ENCODE measurements at places on chromosomes 5 and 9.

GRCh38 chr5:56158331-56158960 lies 74.7 kb downstream of the ANKRD55 start:
- DNase-seq, result no peak

GRCh38 chr5:96692441-96692840 lies 30.3 kb downstream of the CAST start:
- DNase-seq, result no peak

DNA sequence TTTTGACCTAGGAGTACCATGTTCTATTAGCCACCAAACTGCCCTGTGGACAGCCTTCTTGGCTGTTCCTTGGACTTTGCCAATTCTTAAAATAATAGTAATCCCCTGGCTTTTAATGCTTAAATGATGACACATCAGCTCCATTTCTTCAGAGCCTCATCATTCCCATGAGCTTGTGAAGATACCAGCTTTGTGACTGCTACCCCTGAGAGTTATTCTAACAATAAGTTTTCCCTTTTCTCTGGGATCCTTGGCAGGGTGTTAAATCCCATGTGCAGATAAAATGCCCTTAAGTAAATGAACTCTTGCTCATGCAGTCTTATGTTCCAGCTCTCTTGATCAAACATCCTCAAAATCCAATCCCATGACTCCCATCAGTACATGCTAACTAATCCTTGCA lies 415.3 kb downstream of the CETN3 start:
- DNase-seq, result no peak

GRCh38 chr5:149416987-149417710 lies 38.1 kb upstream of the IL17B start:
- DNase-seq, result no peak

DNA sequence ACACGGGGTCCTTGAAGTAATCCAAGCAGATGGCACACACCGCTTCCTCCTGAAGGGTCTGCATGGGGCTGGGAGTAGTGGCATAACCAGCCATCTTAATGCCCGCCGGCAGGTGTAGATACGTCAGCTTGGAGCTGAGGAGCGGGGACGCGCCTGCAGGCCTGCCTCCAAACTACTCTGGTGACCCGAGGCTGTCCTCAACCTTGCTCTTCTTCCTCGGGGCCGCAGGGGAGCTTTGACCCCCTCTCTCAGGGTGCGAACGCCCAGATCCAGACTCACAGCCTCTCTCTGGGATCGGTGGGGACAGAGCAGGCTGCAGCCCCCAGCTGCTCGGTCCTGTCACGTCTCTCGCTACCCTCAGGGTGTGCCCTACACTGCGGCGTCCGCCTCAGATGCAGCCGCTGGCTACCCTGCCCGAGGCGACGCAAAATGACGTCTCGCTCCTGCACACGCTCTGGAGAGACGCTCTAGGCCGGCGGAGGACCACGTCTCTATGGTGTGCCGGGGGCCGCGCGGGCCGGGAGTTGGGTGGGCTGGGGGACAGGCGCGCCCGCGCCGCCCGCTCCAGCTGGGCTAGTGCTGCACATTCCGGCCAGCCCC lies at the start of gene TRIM52:
Gene TRIM52 (minus strand): TSS at position 424 of the 600 bp plus-strand sequence. CDS start 330 bp downstream, at position 94.
- DNase-seq, result peak; percentile 79

GRCh38 chr9:17609312-17610005 lies 30.6 kb downstream of the SH3GL2 start:
- no peak for DNase-seq

GRCh38 chr5:8522646-8523045 lies 653.7 kb downstream of the MTRR start:
- DNase-seq, result no peak

- DNase-seq, result no peak
Measured at GRCh38 chr5:90932052-90932699, 373.6 kb downstream of the ADGRV1 start.

DNA sequence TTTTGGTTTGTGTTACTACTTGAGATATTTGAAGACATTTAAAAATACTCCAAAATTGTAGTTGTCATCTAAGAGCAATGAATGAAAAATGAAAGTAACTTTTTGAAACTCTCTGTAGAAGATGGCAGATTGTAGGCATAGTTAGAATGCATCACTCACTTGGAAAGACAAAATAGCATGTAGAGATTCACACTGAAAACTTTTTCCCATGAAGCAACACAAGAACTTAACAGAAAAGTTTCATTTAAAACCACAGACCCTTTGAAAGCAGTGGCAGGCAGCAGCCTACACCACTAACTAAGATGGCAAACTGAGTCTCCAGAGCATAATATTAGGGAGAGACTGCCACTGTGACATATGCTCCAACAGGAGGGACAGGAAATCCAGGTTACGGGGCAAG lies 18.9 kb upstream of the FAM174A start:
- no peak for DNase-seq

DNA sequence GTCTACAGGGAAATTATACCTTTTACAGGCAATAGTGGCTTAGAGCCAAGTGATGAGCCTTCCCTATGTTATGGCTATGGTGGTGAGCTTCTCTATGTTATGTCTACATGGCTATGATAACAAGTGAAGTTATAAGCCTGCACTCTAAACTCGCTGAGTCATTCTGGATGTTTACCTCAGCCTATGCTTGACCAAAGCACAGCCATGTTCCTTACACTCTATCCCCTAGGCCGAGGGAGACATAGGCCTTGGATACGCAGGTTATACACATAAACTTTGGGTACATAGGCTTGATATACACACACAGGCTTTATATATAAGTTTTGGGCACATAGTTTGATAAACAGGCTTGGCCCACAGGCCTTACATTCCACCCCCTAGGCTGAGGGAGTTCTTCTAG lies 13.8 kb downstream of the DMAC1 start:
- no peak for DNase-seq

GRCh38 chr5:142186857-142187594 lies 78.4 kb downstream of the NDFIP1 start:
- DNase-seq, result no peak

GRCh38 chr5:139246394-139246793 lies 47.1 kb upstream of the MATR3 start:
- no peak for DNase-seq

- DNase-seq, result no peak
Measured at GRCh38 chr9:14616188-14616982, 76.8 kb downstream of the ZDHHC21 start.

GRCh38 chr5:172455087-172455381 lies 709 bp upstream of the SH3PXD2B start:
- DNase-seq, result no peak

DNA sequence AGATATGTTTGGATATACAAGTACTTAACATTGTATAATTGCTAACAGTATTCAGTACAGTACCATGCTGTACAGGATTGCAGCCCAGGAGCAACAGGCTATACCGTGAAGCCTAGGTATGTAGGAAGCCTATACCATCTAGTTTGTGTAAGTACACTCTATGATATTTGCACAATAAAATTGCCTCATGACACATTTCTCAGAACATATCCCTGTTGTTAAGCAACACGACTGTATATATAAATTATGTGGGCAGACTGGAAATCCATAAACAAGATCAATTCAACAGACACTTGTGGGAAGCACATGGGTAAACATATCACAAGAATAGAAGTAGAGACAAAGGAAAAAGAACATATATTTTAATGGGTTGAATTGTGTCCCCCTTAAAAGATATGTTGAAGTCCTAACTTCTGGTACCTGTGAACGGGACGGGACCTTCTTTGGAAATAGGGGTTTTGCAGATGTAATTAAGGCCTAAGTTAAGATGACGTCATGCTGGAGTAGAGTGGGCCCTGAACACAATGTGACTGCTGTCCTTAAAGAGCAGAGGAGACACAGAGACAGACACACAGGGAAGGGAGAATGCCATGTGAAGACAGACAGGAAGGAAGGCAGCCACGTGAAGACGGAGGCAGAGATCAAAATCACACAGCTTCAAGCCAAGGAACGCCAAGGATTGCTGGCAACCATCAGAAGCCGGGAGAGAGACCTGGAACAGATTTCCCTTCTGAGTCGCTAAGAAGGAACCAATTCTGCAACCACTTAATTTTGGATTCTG lies 76.3 kb downstream of the SCAI start:
- DNase-seq, result no peak

- no peak for DNase-seq
Measured at GRCh38 chr5:150208187-150209098, 18.6 kb downstream of the SLC6A7 start.

DNA sequence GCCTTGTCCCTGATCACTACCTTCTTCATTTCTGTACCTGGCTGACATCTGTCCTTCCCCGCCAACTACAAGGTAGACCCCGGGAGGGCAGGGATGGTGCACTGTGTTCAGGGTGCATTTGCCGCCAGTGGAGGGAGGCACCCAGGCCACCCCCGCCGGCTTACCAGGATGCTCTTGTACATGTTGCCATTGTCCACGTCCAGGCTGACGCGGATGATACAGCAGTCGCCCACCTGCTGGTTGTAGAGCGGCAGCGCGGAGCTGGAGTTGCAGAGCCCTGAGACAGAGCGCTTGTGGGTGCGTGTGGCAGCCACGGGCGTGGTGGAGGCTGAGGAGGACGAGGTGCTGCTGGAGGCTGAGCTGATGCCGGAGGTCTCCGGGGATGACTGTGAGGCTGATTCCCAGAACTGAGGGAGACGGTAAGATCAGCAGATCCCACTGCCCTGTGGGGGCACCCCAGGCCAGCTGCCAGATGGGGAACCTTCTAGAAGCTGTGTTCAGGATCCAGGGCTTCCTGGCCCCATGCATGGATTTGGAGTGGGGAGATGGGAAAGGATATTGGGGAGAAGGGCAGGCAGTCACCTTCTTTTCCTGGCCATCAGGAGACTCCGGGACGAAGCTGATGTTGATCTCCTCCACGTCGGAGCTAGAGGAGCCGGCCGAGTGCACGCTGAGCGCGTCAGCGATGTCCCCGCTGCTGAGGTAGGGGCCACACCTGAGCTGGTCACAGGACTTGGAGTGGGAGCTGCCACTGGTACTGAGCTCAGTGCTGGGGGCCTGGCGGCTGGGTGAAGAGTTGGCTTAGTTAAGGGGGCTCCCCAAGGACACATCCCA lies 19.5 kb downstream of the RALGDS start:
- DNase-seq, result no peak

GRCh38 chr5:31098811-31099210 lies 94.7 kb upstream of the CDH6 start:
- no peak for DNase-seq

DNA sequence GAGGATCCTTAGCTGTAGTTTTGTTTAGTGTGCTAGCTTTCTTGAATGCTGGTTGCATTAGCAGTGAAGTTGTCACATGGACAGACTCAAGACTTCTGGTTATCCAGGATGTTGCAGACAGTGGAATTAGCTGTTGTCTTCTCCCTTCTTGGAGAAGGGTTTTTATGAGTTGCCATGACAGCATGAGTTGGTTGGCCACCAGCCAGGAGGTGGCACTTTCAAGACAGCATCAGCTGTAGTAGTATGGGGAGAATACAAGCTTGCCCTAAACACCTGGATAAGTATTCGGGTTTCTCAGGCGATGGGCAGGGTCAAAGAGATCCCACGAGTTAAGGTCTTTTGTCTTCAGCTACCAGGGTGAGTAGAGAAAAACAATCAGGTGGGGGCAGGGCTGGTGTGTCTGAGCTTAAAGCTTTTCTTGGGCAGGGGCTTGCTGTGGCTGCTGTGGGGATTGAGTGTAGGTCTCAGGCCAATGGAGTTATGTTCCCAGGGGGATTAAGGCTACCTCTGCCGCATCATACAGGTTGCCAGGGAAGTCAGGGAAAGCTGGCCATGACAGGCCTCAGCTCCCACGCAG lies 7.7 kb upstream of the C5orf47 start:
- no peak for DNase-seq

DNA sequence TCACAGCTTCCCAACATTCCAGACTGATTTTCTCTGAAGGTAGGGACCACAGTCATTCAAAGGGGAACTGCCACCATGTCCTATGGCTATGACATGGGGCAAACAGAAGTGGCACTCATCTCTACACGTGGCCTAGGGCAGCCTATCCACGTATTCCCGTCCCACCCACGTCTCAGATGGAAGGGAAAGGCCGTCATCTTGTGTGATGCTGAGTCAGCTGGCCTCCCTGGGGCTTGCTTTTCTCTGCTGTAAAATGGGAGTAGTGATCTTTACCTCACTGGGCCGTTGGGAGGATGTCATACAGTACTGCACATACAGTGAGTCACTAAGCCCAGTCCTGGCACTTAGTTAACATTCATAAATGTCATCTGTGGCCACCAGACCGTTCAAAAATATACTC lies 72.3 kb downstream of the RAPGEF1 start:
- DNase-seq, result no peak

GRCh38 chr5:150163547-150164059 lies 3.0 kb upstream of the CDX1 start:
- no peak for DNase-seq

GRCh38 chr9:79578891-79579290 lies 7.1 kb downstream of the TLE4 start:
- DNase-seq, result no peak

DNA sequence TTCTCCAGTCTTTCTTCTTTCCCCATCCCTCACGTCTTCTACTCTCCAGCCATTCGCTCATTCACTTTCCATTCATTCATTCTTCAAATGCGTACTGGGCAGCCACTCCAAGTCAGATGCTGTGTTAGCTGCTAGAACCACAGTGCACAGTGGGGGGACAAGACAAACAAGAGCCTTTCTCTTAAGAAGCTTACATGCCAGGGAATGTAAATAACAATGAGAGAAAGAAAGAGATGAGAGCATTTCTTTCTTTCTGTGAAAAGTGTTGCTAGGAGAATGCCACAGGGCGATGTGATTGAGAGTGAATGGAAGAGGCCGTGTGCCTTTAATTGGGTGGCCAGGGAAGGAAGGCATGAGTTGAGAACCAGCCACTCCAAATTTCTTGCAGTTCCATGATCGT lies 46.3 kb upstream of the SMIM23 start:
- DNase-seq, result no peak

- DNase-seq, result no peak
Measured at GRCh38 chr9:37287317-37287716, 135.2 kb upstream of the GRHPR start.

- no peak for DNase-seq
Measured at GRCh38 chr9:104794070-104794469, 30.1 kb downstream of the NIPSNAP3B start.

DNA sequence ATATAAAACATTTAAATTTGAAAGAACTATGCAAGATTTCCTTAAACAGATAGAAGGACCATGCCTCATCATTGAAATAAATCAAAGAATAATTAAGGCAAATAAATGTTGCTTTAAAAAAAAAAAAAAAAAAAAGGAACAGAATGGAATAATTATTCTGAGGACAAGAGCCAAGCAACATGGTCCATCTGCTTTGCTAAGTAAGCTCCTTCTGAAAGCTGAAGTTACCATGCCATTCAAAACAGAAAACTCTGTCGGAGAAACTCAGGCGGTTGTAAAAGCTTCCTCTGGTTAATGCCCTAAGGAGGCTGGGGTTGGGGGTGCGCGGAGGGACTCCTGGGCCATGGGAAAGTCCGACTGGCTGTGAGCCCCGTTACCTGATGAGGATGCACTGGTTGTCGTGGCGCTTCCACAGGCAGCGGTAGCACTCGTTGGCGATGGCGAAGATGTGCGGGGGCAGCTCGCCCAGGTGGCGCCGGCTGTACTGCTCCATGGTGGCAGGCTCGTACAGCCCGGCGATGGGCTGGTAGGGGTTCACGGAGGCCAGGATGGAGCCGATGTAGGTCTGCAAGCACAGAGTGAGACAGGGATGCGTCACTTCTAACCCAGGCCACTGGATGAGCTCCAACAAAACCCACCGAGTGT lies 141.7 kb downstream of the MYO10 start:
- no peak for DNase-seq

GRCh38 chr5:7754997-7755596 lies 95.8 kb downstream of the CFAP90 start:
- DNase-seq, result no peak
